ENCODE measurements at places on chromosomes 12 and 14. TPM values are rescaled to one million over a fixed set of nuclear protein-coding genes. Genes with fewer than 3 reads are reported as not detected.

The KRT71 gene
- not detected for total RNA-seq

The OTOGL gene
- total RNA-seq: 0.87 TPM

The OVCH1 gene
- 3.0 TPM for total RNA-seq

The CLEC1A gene
- total RNA-seq: 3.2 TPM

The AICDA gene
- total RNA-seq: not detected

The PRB2 gene
- not detected for total RNA-seq

The PLEKHG7 gene
- total RNA-seq: 0.31 TPM

The NGB gene
- 1.3 TPM for total RNA-seq

The SOAT2 gene
- total RNA-seq: 0.19 TPM

The ART4 gene
- total RNA-seq: 1.4 TPM

Data from testis (tissue), 5 donors.